Muscle of leg (tissue), 16 donors: ENCODE measurements at places on chromosomes 3 and 15. TPM values are rescaled to one million over a fixed set of nuclear protein-coding genes. Genes with fewer than 3 reads are reported as not detected.

Gene SHC4
- 2.0 TPM for total RNA-seq

Gene ASB14
- 0.18 TPM for total RNA-seq

Gene TEX55
- total RNA-seq: not detected

Gene GCHFR
- 6.1 TPM for total RNA-seq

Gene PLS1
- 0.27 TPM for total RNA-seq

Gene WNT7A
- total RNA-seq: under 0.01 TPM

Gene FAM3D
- 0.09 TPM for total RNA-seq

Gene ALDH1A2
- total RNA-seq: 24.7 TPM

Gene TTC21A
- total RNA-seq: 2.7 TPM

Gene SEMA3B
- 51.8 TPM for total RNA-seq

Gene MYZAP
- 2.9 TPM for total RNA-seq

Gene MBD4
- 23.2 TPM for total RNA-seq

Gene A4GNT
- not detected for total RNA-seq

Gene CIDEC
- 0.13 TPM for total RNA-seq

Gene PPP2R3A
- 64.6 TPM for total RNA-seq

Gene ALG3
- 9.6 TPM for total RNA-seq

Gene TBCCD1
- 13.3 TPM for total RNA-seq

Gene STRIT1
- total RNA-seq: 15.3 TPM

Gene ADAMTSL3
- 42.8 TPM for total RNA-seq

Gene MDFIC2
- 0.31 TPM for total RNA-seq

Gene HTD2
- total RNA-seq: 11.1 TPM

Gene DUOXA2
- total RNA-seq: not detected

Gene SEMA6D
- total RNA-seq: 44.9 TPM

Gene LRRC15
- 1.7 TPM for total RNA-seq

Gene ZNF501
- 8.6 TPM for total RNA-seq

Gene SLC7A14
- total RNA-seq: under 0.01 TPM

Gene ISG20
- 0.35 TPM for total RNA-seq

Gene SLC24A5
- 0.04 TPM for total RNA-seq

Gene NR1I2
- total RNA-seq: 0.27 TPM

Gene MINDY4B
- 3.4 TPM for total RNA-seq

Gene MST1
- 7.0 TPM for total RNA-seq

Gene MEX3B
- 7.7 TPM for total RNA-seq

Gene IFT122
- total RNA-seq: 23.6 TPM

Gene WWTR1
- total RNA-seq: 35.5 TPM

Gene RPLP1
- total RNA-seq: 693 TPM

Gene SLC12A6
- total RNA-seq: 11.7 TPM

Gene NUSAP1
- 39.2 TPM for total RNA-seq
